ENCODE measurements at places on chromosomes 16 and 17. TPM values are rescaled to one million over a fixed set of nuclear protein-coding genes. Genes with fewer than 3 reads are reported as not detected.

DNA sequence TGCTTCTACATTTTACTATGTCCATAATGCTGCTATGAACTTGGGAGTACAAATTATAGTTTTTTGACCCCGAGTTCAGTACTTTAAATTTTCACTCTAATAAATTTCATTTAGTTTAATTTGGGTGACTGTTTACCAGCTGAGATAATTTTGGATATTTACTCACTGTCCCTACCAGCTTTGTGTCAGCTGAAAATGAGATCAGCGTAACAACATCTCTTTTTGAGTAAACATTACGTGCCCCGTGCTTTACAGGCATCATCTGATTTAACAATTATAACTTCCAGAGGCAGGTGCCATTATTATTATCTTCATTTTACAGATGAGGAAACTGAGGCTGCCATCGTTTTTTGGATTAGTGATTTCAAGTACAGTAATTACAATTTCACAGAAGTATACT, 15.0 kb downstream of the GFOD2 start:
- no peak for DNase-seq

GRCh38 chr16:69013991-69014390, 91.5 kb upstream of the HAS3 start:
- no peak for DNase-seq

GRCh38 chr17:75885431-75885830, 7.0 kb upstream of the TRIM47 start:
- DNase-seq, result no peak

- peak; percentile 86 for DNase-seq
These were observed 11.6 kb downstream of the ZSCAN10 start for GRCh38 chr16:3087243-3088235.

DNA sequence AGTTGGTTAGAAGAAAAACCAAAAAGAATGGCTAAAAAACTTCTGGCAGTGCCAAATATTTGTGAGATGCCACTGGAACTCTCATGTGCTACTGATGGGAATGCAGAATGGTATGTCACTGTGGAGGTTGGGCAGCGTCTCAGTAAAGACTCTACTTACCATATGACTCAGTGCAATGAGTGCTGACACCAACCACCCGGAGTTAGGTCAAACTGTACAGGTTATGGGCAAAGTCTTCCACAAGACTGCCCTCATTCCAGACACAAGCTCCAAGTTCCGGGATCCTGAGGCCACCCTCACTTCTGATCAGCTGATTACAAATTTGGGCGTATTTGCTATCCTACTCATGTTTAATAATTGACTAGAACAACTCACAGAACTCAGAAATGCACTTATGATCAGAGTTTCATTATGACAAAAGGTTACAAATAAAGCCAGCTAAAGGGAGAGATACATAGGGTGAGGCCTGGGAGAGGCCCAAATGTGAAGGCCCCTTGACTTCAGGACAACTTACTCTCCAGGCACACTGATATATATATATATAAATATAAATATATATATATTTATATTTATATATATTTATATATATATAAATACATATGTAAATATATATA, 114.9 kb downstream of the TRIM37 start:
- no peak for DNase-seq

- no peak for DNase-seq
These were observed 47.9 kb downstream of the FOXL1 start for GRCh38 chr16:86626284-86626683.

DNA sequence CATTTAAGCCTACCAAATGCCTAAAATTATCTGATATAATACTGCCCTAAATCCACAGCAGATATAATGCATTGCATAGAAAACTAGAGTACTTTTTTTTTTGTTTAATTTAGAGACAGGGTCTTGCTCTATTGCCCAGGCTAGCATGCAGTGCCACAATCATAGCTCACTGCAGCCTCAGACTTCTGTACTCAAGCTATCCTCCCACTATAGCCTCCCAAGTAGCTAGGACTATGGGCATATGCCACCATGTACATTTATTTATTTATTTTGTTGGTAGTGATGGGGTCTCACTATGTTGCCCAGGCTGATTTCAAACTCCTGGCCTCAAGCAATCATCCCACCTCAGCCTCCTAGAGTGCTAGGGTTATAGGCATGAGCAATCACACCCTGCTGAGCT, 20.0 kb downstream of the BRCA1 start:
- no peak for DNase-seq

DNA sequence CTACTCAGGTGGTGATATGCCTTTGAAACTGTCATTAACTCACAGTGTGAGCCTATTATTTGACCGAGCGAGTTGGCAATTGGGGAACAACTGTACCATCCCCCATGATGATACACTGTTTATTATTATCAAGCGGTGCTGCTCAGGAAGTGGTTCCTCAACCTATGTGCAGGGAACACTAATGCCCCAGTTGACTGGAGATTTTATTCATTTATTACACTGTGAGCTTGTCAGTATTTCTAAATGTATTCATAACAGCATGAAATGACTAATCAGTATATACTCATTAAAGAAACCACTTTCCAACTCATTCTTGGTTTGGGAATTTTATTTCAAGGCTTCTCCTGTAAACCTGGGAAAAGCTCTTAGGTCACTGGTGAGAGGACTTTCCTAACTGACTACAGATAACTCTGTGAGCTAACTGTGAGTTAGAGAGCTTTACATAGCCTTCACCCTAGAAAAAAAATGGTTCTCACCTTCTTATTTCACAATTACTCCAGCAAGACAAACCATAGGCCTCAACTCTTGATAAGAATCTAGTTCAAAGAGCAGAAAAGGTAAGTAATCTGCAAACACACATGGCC, 42.4 kb downstream of the NXPH3 start:
- DNase-seq, result no peak

- DNase-seq, result no peak
These were observed 100.9 kb upstream of the MON1B start for GRCh38 chr16:77090062-77090461.

- no peak for DNase-seq
These were observed 346.4 kb upstream of the CDH5 start for GRCh38 chr16:66020046-66020445.

DNA sequence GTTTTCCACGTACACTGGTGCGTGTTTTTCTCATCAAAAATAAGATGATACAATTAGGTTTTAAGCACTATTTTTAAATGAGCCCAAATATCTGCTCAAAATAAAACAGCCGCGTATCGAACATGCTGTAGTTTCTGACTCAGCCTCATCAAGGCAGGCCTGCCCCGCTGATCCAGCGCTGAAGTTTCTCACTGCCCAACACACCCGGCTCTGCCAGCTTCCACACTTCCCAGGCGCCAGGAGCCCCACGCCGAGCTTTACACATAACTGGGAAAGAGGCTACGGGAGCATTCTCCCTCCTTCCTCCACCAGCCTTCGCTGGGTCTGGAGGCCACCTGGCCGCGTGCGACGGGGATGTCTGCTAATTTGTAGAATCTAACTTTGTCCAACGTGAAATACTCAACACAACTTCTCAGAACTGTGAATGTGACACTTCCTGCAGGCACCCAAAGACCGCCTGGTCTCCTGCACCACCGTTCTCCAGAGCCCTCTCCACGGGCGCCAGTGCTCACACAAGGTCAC, 42.1 kb downstream of the MAP1LC3B start:
- no peak for DNase-seq

DNA sequence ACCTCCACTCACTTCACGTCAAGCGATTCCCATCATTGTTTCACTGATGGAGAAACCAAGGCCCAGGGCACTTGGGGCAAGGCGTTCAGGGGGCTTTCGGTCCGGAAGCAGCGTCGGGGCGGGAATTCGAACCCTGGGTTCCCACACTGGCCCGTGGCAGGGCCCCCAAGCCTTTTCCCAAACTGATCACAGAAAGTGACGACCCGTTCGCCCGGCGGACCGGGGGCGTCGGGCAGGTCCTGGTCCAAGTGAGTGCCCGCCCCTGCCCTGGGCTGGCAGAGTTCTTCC, 856 bp upstream of the MON1B start:
- DNase-seq, result no peak

DNA sequence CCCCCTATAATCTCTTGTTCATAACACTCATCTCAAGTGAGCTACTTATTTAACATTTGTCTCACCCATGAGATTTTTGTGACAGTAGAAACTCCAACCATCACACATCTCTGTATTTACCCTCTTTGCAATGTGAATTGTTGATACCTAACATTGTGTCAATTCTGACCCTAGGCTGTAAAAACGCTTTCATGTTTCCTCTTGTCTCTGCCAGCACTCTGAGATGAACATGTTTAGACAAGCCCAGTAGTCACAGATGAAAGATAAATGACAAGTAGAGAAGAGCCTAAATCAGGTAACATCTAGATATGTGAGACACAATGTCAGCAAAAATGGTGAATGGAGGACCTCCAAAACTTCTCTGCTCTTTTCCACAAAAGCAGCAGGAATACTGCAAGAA, 1254.5 kb upstream of the GOT2 start:
- DNase-seq, result no peak

DNA sequence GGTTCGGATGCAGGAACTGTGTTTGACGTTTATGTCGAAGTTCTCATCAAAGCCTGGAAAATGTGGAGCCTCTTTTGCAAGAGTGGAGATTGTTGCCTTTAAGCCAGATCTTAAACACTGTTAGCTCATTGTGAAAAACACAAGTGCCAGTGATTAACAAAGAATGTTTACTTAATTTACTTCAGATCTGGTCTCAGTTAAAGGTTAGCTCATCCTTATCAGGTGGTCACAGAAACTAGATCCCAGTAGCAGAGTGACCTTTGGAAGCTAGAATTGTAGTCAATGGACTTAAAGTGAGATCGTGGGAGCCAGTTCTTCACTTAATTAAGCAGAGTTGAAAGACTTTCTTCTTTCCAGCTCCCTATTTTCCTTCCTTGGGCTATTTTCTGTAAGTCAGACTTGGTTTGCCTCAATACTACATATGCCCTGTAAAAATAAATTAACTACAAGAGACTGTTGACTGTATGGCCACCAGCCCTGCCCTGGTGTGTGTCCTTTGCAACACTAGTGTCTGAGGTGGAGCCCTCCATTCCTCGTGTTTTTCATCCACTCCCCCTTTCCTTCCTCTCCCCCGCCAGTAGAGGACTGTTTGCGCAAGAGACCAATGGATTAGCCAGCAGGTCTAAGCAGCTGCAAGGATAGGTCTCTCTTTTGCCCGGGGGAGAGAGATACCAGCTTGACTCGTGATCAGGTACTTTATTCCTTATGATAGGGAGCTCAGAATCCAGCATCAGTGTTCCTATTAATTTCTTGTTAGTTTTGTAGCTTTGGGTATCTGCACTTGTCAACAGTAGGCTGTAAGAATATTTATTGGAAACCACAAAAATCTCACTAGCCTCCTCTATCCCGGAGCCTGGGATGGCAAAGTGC, 20.2 kb downstream of the FBXO39 start:
- DNase-seq, result no peak

DNA sequence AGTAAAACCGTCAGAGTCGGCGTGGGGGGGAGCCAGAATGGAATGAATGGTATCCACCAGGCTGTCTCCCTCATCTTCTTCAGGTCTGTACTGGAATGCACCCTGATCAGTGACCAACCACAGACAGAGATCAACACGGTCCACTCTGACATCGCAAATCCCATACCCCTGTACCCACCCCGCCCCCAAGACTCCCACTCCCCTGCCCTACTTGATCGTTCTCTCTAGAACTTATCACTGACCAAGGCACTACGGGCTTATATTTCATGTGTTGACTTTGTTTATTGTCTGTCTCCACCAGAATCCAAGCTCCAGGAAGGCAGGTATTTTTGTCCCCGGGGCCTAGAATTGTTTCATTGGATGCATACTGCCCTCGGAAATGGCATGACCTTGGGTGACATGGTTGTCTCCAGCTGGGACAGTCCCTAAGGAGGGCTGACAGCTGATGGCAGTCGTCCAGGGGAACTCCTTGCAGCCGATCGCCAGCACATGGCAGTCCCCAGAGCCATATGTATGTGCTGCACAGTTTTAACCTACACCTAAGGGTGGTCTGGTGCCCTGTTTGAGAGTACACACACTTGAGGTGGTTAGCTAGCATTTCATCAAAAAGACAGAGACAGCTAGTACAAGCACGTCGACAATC, 526 bp upstream of the MFSD6L start:
- no peak for DNase-seq

- DNase-seq, result no peak
These were observed 494.1 kb downstream of the TMEM114 start for GRCh38 chr16:8096211-8096610.

DNA sequence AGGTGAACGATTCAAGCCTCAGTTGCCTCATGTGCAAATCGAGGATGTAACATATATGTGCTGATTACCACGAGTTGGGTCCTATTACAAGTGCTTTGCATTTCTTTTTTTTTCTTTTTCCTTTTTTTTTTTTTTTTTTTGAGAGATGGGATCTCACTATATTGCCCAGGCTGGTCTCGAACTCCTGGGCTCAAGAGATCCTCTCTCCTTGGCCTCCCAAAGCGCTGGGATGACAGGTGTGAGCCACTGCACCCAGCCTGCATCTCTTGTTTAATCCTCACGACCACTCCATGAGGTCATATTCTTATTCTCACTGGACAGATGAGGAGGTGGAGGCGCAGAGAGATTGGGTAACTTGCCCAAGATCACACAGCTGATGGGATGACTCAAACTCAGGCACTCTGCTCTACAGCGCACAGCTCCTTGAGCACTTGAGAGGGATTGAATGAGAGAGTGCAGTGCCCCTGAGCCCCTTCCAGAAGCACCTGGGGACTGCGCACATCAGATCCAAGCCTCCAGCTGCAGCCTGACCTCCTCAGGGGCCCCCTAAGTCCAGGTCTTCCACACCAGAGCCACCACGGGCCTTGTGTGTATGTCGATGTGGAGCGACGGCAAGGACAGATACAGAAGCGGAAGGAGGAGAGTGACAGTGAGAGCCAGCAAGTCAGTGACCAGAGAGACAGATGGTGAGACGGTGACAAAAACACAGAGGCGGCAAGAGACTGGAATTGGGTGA, 4.9 kb downstream of the STX1B start:
- no peak for DNase-seq

DNA sequence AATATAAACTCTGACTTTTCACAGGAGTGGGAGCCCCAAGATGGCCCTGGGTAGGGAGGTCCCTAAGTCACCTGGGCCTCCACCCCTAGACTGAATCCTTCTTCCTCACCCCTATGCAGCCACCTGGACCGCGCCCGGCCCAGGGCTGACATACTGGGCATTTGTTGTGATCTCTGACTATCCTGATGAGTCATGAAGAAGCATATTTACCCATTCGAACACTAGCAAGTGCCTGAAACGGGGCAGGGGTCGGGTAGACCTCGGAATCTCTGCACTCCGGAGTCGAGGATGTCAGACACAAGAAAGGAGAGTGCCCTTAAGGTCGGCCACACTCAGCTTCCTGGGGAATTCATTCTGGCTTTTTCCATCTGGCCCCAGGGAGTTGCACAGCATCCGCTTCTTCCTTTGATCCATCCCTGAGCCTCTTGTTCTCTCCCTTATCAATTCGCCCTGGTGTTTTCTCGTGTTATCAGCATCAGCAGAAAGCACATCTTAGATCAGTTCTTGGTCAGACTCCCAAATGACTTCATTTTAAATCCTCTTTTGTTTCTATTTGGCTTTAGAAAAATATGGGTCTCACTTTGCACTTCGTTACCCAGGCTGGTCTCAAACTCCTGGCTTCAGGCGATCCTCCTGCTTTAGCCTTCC, 10.4 kb downstream of the METTL22 start:
- DNase-seq, result peak; percentile 73

The C17orf113 gene
- total RNA-seq, result 0.86 TPM

The SYCE1L gene
- total RNA-seq, result not detected

The ASGR1 gene
- total RNA-seq, result 5.0 TPM

The GLYR1 gene
- 71.1 TPM for total RNA-seq

The CX3CL1 gene
- total RNA-seq, result 1.7 TPM

The SULT1A2 gene
- 7.9 TPM for total RNA-seq

All from spleen (tissue), 13 donors.